ENCODE measurements at places on chromosomes 1 and 21.

GRCh38 chr21:41866274-41866809 is 12.8 kb downstream of the PRDM15 start:
- DNase-seq = no peak

- no peak for DNase-seq
Observed at GRCh38 chr1:31586376-31587327, 10.3 kb downstream of the TINAGL1 start.

GRCh38 chr1:169745015-169745861 is 11.4 kb upstream of the SELE start:
- no peak for DNase-seq

DNA sequence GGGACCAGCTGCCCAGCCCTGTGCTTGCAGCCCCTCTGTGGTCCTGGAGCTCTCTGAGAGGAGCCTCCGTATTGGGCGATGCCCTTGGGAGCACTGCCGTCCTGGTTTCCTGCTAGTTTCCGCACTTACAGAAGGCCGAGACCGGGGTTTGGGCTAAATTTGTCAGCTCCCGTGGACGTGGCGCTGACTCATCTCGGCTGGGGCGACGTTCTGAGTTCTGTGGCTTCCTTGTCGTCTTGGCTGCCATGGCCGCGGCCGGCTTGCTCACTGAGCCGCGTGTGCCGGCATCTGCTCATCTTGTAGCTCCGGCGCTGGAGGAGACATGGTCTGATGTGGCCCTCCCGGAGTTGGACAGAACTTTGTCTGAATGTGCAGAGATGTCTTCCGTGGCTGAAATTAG is 64.9 kb downstream of the PCNT start:
- DNase-seq = no peak

DNA sequence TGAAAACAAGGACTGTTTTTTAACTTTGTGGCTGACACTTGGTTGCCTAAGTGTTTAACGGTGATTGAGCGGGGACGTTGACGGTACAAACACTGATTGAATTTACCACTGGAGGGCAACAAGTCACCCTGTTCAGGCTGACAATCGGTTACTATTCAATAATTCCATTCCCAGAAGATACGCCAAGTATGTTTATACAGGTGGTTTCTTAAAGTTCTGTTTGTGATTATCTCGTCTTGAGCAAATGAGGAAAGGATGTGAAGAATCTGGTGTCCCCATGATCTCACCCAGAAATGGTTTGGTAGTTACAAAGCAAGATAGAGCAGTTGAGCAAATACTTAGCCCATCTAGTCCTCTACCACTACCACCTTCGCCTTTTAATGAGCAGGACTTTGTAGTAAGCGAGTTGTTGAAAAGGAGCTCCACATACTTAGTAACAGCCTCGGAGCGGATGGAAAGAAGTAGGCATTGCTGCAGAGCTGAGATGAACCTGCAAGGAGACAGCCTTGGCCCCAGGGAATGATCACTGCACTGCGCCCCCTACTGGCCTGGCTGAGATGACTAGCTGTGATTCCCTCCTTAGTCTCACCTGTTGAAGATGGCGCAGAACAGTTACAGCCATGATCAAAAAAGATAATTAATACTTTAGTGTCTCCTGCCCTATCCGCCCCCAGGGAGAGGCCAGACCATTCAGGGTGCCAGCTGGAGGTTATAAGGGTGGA is 36.3 kb downstream of the IFNAR1 start:
- DNase-seq = peak; percentile 78

DNA sequence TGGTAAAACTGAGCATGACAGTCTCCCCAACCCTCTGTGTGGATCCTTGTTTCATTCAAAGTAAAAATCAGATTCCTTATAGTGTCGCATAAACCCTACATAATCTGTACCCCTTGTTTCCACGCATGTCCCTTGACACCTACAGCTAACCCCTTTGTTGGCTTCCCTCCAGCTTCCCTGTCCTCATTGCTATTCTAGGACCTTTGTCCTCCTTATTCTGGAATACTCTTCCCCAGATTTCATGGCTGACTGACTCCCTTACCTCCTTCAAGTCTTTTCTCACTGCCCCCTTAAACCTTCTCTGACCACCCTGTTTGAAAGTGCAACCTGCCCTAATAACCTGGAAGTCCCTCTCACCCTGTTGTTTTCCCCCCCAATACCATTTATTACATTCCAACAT is 4.0 kb downstream of the RNF11 start:
- no peak for DNase-seq

GRCh38 chr1:203331224-203331623 is 19.7 kb downstream of the FMOD start:
- no peak for DNase-seq

- DNase-seq = no peak
Observed at GRCh38 chr1:66618390-66618789, 84.4 kb downstream of the SGIP1 start.

GRCh38 chr1:155083865-155084721 is 5.5 kb downstream of the EFNA3 start:
- DNase-seq = peak; percentile 49

DNA sequence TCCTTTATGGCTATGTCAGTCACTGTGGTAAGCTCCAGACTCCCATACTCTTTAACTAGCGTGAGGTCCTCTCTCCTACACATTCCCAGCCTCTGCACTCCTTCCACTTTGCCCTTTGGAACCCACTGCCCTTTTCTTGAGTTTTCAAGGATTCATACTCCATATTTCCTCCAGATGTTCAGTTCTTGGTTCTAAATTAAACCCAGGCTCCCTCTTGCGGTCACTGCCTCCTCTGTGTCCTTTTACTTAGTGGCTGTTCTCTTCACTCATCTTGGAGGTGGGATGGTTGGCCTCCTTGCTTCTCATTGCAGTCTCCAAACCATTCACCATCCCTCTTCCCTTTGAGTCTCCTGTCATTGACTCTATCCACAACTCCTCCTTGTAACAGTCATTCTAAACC is 208.1 kb downstream of the TGFB2 start:
- no peak for DNase-seq
